ENCODE measurements at places on chromosomes 2 and 18.

GRCh38 chr2:201358684-201359083, 1.5 kb upstream of the FLACC1 start:
- peak; percentile 44 for DNase-seq

GRCh38 chr18:924987-925386, 20.3 kb downstream of the ADCYAP1 start:
- DNase-seq, result no peak

GRCh38 chr18:35172009-35172408, 68.8 kb upstream of the ZNF397 start:
- DNase-seq, result peak; percentile 7

DNA sequence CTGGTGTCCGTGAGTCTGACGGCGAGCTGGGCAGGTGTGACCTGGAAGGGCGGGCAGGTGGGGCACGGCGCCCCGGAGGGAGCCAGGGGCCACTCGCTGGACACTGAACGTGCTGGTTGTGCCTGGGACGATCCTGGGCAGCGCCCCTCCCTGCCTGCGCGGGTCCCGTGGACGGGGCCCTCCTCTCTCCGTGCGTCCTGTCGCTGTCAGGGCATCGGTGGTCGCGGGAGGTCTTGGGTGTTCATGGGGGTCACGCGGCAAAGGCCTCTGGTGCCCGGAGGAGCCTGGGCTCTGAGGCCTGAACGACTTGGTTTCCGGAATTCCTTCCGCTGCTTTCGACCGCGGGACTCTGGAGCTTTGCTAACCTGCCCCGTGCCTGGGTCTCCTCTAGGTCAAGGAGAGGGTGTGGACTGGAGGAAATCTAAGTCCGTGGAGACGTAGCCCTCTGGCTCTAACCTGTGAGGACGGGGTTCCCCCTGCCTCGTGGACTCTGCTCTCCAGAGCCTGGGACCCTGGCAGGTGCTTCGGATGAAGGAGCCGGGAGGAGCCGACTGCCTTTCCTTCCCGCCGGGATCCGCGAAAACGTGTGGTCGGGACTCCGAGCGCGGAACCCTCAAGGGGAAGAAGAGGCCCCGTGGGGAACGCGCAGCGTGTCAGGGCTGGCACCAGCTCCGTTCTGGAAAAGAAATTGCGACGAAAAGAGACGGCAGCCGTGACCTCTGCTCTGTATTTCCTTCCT, 14.7 kb downstream of the SOX11 start:
- no peak for DNase-seq

GRCh38 chr2:163173591-163173990, 335.0 kb upstream of the KCNH7 start:
- DNase-seq, result no peak

GRCh38 chr2:8421658-8422449, 260.0 kb upstream of the ID2 start:
- DNase-seq, result no peak

GRCh38 chr2:77642339-77642738, 120.2 kb upstream of the LRRTM4 start:
- DNase-seq, result no peak

GRCh38 chr2:108378851-108379250, 1.1 kb downstream of the SULT1C4 start:
- DNase-seq, result no peak

DNA sequence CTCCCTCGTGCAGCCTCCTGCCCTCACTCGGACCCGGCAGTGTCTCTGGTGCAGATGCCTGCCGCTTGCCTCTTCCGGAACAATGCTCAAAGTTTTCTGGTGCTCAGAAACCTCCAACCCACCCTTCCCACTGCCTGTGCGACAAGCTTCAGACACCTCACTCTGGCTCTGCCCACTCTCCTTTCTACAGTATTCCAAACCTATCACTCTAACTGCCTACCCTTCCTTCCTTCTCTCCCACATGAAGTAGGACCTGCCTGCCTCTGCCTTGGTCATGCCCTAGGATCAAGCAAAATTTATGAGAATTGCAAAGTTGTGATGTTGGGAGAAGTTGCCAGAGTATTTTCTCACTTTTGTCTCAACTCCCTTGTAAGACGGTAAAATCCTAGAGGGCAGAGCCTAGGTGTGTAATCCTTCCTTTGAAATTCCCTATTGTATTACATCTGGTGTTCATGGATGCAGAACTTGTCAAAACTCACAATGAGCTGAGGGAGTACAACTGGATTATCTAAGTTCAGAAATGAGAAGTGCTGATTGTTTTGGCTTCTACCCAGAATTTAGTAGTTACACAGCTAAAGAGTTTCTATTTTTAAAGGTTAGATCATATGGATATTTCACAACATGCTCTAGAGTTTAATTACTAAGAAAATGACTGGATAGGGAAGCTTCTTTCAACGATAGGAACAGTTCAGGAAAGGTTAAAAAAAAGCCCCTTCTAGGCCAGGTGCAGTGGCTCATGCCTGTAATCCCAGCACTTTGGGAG, 7.2 kb downstream of the NPC1 start:
- DNase-seq, result no peak

DNA sequence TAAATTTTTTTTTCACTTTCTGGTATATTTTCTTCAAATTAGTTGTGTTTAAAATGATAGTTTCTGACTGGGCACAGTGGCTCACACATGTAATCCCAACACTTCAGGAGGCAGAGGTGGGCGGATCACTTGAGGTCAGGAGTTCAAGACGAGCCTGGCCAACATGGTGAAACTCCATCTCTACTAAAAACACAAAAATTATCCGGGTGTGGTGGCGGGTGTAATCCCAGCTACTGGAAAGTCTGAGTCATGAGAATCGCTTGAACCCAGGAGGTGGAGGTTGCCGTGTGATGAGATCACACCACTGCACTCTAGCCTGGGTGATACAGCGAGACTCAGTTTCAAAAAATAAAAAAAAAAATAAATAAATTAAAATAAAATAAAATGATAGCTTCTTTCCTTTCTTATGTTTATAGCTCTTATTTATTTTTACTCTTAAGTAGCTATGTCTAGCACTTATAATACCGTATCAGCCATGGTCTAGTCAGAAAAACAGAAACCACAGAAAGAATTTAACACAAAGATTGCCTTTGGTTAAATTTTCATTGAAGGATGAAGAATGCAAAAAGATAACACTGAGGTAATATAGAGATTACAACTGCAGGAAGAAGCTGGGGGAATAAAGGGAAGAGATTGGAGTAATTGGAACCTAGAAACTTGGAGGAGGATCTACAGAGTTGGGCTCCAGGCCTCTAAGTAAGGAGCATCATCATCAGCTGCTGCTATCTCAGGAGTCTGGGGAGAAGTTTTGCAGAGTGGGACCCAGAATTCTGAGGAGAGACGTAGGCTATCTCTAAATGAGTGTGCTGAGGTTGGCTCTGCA, 54.7 kb upstream of the MBOAT2 start:
- peak; percentile 6 for DNase-seq

DNA sequence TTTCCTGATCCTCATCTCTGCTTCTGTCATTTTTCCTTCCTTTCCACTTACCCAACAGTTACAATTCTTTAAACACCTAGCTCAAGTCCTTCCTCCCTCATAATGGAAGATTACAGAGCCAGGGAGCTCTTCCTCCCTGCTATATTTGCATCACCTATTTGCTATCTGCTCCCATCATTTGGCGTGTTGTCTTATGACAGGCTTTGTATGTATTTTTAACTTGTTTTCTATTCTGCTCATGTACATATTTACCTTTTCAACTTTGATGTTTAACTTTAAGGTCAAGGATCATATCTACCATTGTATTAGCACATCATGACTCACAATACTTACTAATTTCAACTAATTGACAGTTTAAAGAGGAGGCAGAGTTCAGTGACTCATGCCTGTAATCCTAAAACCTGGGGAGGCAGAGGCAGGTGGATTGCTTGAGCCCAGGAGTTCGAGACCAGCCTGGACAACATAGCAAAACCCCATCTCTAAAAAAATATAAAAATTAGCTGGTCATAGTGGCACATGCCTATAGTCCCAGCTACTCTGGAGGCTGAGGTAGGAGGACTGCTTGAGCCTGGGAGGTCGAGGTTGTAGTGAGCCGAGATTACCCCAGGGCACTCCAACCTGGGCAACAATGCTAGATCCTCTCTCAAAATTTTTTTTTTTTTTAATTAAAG, 308.0 kb upstream of the STON1 start:
- DNase-seq, result no peak

- DNase-seq, result no peak
Measured at GRCh38 chr18:45227001-45227742, 388.1 kb upstream of the SLC14A2 start.
